ENCODE measurements at places on chromosomes 1 and 21.

DNA sequence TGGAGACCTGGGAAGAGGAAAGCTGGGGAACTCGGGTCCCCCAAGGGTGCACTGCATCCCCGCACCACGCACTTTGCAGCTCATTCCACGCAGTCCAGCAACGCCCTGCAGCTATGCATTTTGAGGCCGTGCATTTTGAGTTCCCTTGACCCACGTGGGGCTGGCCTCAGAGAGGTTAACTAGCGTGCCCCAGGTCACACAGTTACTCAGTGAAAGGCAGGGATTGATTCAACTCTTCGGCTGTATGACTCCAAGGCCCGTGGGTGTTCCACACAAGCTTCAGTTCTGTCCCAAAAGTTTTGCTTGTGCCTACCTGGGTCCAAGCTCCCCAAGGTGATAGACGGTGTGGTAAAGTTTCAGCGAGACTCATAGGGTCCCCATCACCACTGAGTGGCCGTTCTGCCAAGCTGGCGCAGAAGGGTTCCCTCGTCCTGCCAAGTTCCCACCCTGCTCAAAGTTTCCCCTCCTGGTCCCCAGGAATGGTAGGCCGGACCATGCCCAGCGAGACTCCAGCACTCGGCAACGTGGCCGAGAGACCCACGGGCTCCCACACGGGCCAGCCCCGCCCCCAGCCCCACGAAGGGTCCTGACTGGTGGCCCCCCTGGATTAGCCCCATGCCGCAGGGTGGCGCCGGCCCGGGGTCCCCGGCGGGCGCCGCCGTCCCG, 611 bp downstream of the HSPG2 start:
- no peak for DNase-seq

- no peak for DNase-seq
Observed at GRCh38 chr1:215056584-215056983, 26.0 kb upstream of the KCNK2 start.

GRCh38 chr1:232390590-232390989, 239.3 kb downstream of the SIPA1L2 start:
- no peak for DNase-seq

GRCh38 chr1:171334024-171334640, 20.1 kb downstream of the FMO4 start:
- DNase-seq, result no peak

DNA sequence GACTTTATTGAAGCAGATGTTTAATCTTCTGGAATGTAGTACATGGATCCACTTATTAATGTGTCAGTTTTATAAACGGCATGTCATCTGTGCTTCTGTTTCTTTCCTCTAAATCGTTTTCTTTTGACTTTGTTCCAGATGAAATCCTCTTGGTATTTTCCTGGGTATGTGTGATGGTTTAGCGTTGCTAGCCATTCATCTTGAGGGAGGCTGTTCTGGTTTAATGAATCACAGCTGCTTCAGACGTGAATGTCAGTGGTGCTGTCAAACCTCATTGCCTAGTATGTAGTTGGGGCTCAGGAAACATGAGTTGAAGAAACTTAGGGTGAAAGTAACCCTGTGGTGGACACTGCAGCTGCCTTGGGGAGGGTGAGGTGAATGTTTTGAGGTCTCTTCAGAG, 33.2 kb downstream of the KCNK1 start:
- DNase-seq, result no peak

- no peak for DNase-seq
Observed at GRCh38 chr1:213245260-213245910, 194.3 kb downstream of the RPS6KC1 start.

GRCh38 chr1:67285780-67286488, 21.7 kb upstream of the IL12RB2 start:
- DNase-seq, result no peak

- no peak for DNase-seq
Observed at GRCh38 chr1:221961532-221962292, 219.8 kb upstream of the DUSP10 start.

DNA sequence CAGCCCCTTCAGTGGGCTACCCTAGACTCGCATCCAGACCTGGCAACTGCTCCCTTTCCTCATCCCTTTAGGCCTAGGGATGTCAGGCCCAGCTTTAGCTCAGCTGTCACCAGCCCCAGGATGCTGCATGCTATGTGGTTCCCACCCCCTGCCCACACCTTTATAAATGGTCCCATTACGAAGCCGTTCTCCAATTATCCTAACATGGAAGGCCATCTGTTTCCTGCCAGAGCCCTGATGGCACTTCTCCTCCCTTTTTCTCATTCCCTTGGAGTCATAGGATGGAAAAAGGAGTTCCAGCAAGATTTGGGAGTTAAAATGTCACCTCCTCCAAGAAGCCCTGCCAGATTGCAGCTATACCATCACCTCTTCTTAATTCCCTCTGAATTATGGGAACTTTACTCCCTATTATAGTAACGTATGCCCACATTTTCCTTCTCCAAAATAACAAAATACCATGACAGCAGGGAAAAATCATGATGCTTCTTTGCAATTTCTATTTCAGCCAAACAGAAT, 205.0 kb upstream of the GRIK3 start:
- no peak for DNase-seq
